ENCODE measurements at places on chromosomes 5 and 9.

DNA sequence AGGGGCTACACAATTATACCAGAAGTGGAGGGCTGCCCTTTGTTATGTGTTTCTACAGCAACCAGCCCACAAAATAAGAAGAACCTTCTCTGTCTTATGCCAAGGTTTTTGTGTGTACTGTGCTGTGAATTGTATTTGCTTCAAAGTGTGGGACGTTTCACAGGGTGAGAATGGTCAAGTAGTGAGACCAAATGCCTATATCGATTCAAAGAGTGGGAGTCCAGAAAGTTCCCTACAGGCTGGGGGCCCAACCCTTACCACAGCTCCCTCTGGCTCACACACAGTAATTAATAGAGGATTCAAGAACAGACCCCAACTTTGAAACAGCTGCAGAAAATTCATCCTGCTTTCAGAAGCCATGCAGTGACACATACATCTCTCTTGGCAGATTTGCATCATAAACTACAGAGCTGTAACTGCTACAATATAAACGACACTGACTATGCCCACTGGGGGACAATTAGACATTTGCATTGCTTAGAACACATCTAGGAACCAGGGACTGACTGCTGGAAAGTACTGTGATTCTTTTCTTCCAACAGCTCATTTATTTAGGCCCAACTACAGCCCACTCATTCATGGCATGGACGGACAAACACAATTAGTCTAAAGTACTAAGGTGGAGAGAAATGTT is 12.8 kb downstream of the ENC1 start:
- DNase-seq = no peak

DNA sequence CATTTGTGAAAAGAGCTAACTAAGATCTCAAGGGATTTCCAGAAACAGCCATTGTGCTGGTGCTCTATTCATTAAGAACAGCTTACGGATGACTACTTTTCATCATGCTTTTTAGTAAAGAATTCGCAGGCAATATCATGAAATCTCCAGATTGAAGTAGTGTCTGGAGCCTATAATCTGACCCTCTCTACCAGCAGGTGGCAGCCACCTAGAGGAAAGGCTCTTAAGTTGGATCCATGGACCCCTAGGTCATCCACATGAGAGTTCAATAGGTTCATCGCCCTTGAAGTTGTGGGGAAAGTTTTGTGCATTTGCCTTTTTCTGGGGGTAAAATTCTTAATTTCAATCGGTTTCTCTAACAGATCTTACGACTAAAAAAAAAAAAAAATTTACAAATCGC is 82.3 kb downstream of the SLC1A3 start:
- no peak for DNase-seq

- DNase-seq = no peak
These were observed 78.8 kb downstream of the ADAMTS2 start for GRCh38 chr5:179266291-179267070.

DNA sequence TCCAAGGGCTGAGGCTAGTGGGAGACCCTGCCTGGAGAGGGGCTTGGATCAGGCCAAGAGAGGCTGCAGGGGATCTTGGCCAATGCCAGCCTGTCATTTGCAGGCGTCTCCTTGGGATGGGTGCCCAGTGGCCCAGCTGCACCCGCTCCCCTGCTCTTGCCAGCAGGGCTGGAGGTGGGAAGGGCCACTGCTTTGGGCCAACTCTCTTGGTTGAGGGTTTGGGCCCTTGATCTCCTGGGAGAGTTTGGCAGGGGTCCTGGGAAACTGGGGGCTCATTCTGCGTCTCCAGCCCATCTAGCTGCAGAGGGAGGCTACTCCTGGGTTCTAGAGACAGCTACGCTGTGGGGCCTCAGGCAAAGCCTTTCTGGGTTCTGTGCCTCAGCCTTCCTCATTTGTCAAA is 10.5 kb downstream of the PSD2 start:
- DNase-seq = no peak

- DNase-seq = no peak
These were observed 167.6 kb upstream of the MSX2 start for GRCh38 chr5:174556756-174557155.

DNA sequence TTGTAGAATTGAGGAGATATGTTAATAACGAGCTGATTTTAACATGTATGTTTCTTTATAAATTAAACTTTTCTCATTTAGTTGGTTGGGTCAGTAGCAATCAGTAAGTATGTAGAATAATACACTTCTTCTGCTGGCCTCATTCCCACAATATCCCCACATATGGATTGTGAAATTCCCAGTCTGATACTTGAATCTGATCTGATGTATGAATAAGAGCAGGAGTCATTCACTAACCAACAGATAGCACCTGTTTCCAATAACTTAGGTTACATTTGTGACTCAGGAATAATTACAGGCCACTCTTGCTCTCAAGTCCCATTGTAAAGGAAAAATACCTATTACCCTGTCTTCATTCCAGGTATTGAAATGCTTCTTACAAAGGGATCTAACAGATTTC is 23.9 kb downstream of the SLC36A1 start:
- no peak for DNase-seq

GRCh38 chr9:8456344-8456743 is 656.8 kb upstream of the DMAC1 start:
- no peak for DNase-seq

DNA sequence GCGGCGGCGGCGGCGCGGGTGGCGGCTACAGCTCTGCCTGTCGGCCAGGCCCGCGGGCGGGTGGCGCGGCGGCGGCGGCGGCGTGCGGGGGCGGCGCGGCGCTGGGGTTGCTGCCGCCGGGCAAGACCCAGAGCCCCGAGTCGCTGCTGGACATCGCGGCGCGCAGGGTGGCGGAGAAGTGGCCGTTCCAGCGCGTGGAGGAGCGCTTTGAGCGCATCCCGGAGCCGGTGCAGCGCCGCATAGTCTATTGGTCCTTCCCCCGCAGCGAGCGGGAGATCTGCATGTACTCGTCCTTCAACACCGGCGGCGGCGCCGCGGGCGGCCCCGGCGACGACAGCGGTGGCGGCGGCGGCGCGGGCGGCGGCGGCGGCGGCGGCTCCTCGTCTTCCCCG is 296 bp downstream of the ZSWIM6 start:
- DNase-seq = peak; percentile 27

- DNase-seq = no peak
These were observed 16.9 kb downstream of the RABL6 start for GRCh38 chr9:136824496-136825225.

- DNase-seq = no peak
These were observed 216.3 kb downstream of the TMEM232 start for GRCh38 chr5:110510146-110510545.

- no peak for DNase-seq
These were observed 41.5 kb upstream of the ZBED3 start for GRCh38 chr5:77128411-77129061.

GRCh38 chr9:17739022-17739421 is 160.2 kb downstream of the SH3GL2 start:
- DNase-seq = no peak

- DNase-seq = no peak
These were observed 113.8 kb downstream of the MSX2 start for GRCh38 chr5:174837919-174838902.

- DNase-seq = no peak
These were observed 190.9 kb downstream of the GADD45G start for GRCh38 chr9:89795538-89796195.

GRCh38 chr9:117211280-117211679 is 203.6 kb downstream of the ASTN2 start:
- no peak for DNase-seq

DNA sequence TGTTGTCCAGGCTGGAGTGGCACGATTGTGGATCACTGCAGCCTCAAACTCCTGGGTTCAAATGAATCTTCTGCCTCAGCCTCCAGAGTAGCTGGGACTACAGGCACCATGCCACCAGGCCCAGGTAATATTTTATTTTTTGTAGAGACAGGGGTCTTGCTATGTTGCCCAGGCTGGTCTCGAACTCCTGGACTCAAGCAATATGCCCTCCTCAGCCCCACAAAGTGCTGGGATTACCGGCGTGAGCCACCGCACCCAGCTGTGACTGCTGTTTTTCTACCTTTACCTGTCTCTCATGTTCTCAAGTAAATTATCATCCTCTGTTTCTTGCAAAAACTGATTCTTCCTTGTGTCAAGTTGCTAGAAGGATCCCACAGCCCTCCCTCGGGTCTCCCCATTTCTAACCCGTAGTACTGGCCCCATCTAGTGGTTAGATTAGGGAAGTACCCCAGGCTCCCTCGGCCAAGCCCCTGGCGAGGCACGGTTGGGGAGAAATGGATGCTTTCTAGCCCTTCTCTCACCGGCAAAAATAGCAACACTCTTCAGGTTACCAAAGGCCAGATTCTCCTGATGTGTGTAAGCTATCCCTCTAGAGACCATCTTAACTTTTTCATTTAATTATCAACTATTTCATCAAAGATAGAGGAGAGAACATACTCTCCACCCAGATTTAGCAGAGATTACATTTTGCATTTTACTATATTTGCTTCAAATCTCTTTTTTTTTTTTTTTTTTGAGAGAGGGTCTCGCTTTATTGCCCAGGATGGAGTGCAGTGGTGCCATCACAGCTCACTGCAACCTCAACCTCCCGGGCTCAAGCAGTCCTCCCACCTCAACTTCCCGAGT is 19.2 kb upstream of the TOR1B start:
- DNase-seq = peak; percentile 72

DNA sequence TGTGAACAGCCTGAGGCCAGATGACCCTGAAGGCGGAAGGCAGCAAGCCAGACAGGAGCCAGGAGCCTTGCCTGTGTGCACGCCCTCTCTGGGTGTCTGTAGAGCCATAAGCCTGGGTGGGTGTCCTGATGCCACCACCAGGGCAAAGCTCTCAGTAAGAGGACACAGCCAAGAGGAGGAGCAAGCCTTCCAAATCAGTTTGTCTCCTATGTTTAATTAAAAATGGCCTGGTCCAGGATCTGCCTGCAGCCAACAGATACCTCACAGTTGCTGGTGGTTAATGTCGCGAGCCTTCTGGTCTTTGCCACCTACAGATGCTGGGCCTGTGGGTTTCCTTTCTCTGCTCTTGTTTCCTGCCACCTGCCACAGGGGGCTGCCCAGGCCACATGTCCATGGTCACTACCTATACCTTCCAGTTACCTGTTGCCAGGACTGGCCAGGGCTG is 56.9 kb downstream of the SYK start:
- DNase-seq = no peak

DNA sequence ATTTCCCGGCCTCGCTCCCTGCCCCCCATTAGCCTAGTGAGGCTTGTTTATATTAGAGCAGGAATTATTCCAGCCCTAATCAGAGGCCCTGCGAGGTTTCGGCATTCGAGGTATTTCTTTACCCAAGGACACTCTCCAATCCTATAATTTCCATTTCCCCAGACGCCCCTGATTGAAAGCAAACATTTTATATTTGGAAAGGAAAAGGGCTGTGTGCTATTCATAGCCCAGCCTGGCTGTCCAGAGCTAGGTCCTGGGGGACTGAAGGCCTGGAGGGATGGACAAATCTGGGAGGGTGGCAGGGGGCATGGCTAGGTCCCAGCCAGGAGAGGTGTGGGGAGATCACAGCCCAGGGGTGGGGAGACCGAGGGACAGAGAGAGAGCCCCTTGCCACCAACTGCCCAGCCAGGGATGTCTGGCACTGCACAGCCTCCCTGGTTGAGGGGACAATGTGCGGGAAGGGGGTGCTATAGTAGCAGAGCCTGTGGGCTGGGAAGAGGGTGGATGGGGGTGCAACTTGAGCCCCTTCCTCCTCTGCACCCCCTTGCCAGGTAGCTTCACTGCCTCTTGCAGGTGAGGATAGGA is 125.1 kb downstream of the BARX1 start:
- no peak for DNase-seq

DNA sequence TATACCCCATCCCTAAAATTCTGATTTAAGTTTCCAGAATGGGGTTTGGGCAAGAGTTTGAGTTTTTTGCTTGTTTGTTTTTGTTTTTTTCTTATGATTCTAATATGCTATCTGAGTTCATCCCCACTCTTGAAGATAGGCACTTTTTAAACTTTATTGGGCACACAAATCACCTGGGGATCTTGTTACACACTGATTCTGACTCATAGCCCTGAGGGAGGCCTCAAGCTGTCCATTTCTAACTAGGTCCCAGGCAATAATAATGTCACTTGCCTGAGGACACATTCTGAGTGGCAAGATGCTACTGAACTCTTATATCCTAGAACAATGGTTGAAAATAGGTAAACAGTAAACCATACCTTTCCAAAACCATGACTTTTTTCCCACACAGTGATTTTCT is 22.8 kb upstream of the ABLIM3 start:
- no peak for DNase-seq

DNA sequence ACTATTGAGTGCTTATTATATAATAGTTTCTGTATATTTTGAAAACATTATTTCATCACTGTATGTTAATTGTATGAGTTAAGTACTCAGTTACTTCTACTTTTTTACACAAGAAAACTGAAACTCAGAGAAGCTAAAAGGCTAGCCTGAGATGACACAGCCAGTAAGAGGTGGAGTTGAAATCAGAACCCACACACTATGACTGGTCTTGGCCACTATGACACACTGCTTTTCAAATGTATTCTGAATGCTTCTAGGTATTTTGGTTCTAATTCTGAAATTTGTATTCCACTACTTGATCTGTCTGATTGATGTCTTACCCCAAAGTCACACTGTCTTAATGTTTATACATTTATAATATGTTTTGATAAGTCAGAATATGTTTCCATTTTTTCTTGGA is 181.8 kb downstream of the ZDHHC21 start:
- no peak for DNase-seq

GRCh38 chr5:131792896-131793295 is 3.9 kb downstream of the FNIP1 start:
- DNase-seq = no peak

GRCh38 chr5:9337928-9338595 is 207.8 kb downstream of the SEMA5A start:
- no peak for DNase-seq

DNA sequence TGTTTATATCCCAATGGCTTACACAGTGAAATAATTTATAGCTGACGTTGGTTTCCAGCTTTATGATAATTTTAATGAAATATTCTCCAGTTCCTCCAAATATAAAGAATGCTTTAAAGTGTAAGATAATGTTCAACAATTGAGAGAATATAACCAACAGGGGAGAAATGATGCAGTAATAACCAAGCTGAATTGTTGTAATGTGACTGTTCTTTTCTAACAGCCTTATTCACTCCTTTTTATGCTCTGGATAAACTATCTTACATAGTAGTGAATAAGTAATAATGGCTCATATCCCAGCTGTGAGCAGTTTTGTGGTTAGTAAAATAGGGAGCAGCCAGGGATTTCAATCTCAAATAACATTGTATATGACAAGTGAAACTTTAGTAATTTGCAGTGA is 2348.7 kb upstream of the ACO1 start:
- DNase-seq = no peak

- no peak for DNase-seq
These were observed 13.0 kb downstream of the SEMA6A start for GRCh38 chr5:116561658-116562057.

DNA sequence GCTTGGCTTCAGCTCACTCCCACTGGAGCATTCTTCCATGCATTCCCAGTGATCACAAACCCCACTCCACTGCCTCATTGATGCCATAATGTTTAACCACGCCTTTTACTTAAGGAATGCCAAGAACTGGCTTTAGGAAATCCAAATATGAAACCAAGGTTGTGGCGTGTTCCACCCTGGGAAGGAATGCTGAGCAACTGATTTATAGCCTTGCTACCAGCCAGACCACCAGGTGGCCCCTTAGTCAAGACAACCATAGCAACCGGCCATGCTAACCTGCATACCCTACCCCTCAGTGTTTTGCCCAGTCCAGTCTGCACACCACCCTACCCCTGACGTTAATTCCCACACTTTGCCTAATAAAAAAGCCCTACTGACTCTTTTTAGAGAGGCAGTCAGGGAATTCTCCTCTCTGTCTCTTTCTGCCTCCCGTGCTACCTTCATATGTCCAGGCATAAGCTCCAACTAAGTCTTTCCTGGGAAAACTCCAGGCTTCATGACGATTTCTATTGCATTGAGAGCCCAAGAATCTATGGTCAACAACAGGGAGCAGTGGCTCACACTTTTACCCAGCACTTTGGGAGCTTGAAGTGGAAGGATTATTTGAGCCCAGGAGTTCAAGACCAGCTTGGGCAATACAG is 27.0 kb upstream of the PRRC2B start:
- no peak for DNase-seq
